ENCODE measurements at places on chromosomes 2 and 18.

GRCh38 chr18:55250768-55251173, 291.5 kb upstream of the CCDC68 start:
- no peak for DNase-seq

GRCh38 chr2:240480834-240481623, 45.6 kb downstream of the GPC1 start:
- no peak for DNase-seq

- DNase-seq = no peak
Measured at GRCh38 chr18:69469444-69469919, 68.8 kb downstream of the DOK6 start.

DNA sequence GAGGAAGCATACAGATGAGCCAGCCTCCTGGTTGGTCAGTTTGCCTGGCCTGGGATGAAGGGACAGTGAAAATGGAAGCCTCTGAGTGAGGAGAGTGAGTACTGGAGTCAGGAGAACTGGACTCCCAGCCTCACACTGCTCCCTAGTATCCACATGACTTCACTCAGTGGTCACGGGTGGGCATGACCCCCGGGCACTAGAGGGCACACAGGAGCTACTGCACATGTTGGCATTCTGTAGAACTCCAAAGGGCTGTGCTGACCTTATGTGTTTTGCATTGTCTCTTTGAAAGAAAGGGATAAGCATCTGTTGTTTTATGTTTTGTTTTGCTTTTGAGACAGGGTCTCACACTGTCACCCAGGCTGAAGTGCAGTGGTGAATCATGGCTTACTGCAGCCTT, 23.7 kb downstream of the NCAPH start:
- peak; percentile 35 for DNase-seq

- no peak for DNase-seq
Measured at GRCh38 chr2:172039011-172039704, 39.4 kb downstream of the METAP1D start.

- DNase-seq = no peak
Measured at GRCh38 chr2:239002954-239003623, 155.2 kb downstream of the TWIST2 start.

GRCh38 chr18:77517901-77518300, 268.3 kb downstream of the GALR1 start:
- DNase-seq = no peak

Measured in CD4-positive, alpha-beta T cell treated with Interleukin-15 for 1 hour (primary cell).